Spleen (tissue), 13 donors: ENCODE measurements at places on chromosomes 4 and X. TPM values are rescaled to one million over a fixed set of nuclear protein-coding genes. Genes with fewer than 3 reads are reported as not detected.

Gene AFF2
- total RNA-seq: 9.0 TPM

DNA sequence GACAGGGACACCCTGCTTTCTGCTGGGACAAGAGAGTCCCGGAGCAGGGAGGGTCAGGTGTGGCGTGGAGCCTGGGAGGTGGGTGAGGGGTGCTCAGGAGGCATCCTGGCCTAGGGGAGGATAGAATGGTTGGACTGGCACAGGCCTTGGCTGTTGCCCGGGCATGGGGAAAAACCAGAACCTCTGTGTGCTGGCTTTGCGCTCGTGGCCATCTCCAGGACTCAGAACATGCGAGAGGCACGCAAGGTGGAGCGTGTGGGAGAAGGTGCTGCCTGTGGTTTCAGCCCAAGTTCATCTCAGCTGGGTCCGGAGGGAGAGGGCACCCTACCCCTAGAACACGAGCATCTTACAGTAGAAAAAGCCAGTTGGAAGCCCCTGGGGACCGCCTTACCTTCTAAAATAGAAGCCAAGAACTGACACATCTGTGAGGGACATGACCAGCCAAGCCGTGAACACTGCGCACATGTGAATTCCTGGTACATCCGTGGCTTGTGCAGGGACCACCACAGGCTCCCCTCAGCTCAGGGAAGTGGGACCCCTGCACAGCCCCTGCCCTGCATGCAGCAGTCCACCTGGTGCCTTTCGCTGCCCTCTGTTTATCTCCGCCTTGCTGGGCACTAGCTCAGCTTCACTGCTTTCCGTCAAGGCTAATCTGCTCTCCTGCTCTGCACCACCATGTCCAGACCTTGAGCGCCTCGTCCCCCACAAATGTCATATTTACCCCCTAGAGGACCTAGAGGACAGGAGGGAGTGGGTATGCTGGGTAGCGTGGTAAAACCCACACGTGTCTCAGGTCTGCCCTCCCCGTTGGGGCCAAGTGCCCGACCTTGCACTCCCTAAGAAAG lies 13.5 kb downstream of the MSANTD1 start:
- no peak for DNase-seq
- H3K27me3 ChIP-seq: no peaks in the 10 kb centered on the region
- H3K36me3 ChIP-seq: no peaks in the 10 kb centered on the region
- no peak overlapping the region for H3K27ac ChIP-seq

Gene PWWP3B
- total RNA-seq: not detected

GRCh38 chr4:87100168-87100567 lies 120.2 kb downstream of the KLHL8 start:
- DNase-seq: no peak
- no peak overlapping the region for H3K4me3 ChIP-seq

- no peaks in the 10 kb centered on the region for H3K27me3 ChIP-seq
- DNase-seq: no peak
- H3K27ac ChIP-seq: no peak overlapping the region
- H3K4me3 ChIP-seq: no peak overlapping the region
Observed at GRCh38 chr4:159018062-159018629, 84.7 kb upstream of the RAPGEF2 start.

GRCh38 chrX:122572461-122572860 lies 611.6 kb upstream of the GRIA3 start:
- H3K36me3 ChIP-seq: no peaks in the 10 kb centered on the region
- H3K4me1 ChIP-seq: no peaks in the 10 kb centered on the region
- no peak overlapping the region for H3K4me3 ChIP-seq
- no peak overlapping the region for H3K27ac ChIP-seq
- no peaks in the 10 kb centered on the region for H3K27me3 ChIP-seq

Gene IL21
- not detected for total RNA-seq

DNA sequence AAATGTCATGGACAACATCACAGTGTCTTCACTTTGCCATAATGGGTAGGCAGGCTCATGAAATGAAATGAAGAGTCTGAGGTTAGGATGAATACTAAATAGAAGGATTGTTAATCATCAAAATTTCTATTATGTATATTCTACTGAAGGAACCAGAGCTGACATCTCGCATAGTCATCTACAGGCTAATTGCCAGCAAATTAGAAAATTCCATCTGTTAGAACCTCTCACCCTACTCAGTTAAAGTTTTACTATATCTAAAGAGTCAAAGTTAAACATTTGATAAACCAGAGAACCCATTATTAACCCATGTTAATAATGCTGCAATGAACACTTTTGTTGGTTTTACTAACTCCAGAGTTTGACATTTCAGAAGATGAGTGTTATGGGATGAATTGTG lies 114.6 kb downstream of the ARHGAP6 start:
- H3K4me3 ChIP-seq: no peak overlapping the region
- H3K27me3 ChIP-seq: no peaks in the 10 kb centered on the region
- no peak overlapping the region for H3K27ac ChIP-seq
- no peak for DNase-seq
- H3K36me3 ChIP-seq: no peaks in the 10 kb centered on the region
